ENCODE measurements at places on chromosomes 4 and X.
A peak's percentile ranks its signal among the peaks of the same experiment; 100 is the strongest.

DNA sequence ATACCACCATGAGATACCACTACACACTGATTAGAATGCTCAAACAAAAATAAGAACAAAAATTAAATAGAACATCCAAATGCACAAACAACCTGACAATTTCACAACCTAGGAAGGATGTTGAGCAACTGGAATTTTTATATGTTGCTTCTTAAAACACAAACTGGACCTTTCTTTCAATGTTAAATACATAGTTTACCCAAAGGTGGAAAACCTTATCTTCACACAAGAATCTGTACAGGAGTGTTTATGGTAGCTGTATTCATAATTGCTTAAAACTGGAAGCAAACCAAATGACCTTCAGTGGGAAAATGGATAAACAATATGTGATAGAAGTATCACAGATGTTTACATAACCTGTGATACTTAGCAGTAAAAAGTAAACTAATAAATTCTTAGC, 573.8 kb downstream of the MAGEB5 start:
- no peak for DNase-seq

- DNase-seq = no peak
Measured at GRCh38 chrX:53184836-53185235, 40.2 kb downstream of the KDM5C start.

- DNase-seq = no peak
Measured at GRCh38 chr4:14787894-14788293, 214.4 kb upstream of the CPEB2 start.

DNA sequence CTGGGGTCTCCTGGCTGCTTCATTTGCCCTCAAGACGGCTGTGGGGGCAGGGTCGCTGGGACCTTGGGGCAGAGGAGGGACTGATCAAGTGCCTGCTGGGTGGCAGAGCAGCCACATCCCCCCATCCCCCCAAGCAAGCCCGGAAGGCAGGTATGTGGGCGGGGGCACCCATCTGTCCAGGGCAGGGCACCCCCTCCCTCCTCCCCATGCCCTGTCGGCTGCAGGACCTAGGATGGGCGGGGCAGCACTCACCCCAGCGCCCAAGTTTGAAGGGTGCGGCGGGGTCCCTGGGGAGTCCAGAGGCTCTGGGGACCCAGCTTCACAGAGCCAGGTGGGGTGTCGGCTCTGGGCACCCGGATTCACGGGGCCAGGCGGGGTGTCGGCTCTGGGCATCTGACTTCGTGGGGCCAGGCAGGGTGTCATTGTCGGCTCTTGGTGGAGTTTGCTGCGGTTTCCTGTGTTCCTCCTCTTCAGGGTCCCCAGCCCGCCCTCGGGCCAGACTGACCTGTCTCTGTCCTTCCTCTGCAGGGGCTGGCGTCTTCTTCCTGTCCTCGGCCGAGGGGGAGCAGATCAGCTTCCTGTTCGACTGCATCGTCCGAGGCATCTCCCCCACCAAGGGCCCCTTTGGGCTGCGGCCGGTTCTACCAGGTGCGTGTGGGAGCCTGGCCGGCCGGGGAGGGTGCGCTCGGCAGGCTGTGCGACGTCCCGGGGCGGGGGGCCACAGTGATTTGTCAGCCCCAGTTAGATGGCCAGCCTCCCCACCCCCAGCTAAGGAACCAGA, 22.1 kb downstream of the DOK7 start:
- DNase-seq = no peak

DNA sequence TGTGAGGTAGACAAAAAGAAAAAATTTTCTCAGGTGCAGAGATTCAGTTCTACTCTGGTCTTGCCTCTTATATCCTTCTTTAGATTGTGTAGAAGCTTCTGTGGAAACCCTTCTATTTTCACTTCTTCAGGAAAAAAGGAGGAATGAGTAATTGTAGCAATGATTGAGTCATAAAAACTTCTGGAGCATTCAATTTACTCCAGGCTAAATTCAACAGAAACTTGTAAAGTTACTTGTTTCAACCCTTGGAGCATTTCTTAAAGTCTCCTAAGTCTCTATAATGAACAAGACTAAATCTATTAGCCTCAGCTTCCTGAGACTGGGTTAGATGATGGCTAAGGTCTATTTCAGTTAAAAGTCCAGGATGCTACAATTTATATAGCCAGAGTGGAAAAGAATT, 29.9 kb downstream of the BOD1L1 start:
- no peak for DNase-seq

DNA sequence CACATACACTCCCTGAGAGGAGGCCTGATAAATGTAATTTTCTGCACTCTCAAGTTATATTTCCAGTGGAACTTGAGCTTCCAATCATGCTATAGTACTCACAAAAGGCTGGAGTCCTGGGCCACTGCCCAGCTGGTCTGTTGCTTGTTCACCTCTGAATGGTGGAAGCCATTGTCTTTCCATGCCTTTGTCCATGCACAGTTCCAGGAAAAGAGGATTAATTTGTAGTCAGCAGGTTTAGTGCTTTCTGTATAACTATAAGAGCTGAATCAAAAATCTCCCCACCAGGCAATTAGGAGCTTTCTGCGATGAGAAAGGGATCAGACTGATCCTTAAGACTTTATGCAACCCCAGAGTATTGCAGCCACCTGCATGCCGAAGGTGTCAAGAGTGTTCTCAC, 195.4 kb upstream of the PGRMC2 start:
- no peak for DNase-seq

GRCh38 chr4:7722766-7723387, 216.8 kb downstream of the AFAP1 start:
- DNase-seq = no peak

- DNase-seq = no peak
Measured at GRCh38 chr4:39319676-39320075, 46.5 kb downstream of the RFC1 start.

- no peak for DNase-seq
Measured at GRCh38 chrX:72045552-72046277, 86.0 kb downstream of the RTL5 start.

GRCh38 chr4:67282749-67283148, 262.6 kb downstream of the CENPC start:
- no peak for DNase-seq

DNA sequence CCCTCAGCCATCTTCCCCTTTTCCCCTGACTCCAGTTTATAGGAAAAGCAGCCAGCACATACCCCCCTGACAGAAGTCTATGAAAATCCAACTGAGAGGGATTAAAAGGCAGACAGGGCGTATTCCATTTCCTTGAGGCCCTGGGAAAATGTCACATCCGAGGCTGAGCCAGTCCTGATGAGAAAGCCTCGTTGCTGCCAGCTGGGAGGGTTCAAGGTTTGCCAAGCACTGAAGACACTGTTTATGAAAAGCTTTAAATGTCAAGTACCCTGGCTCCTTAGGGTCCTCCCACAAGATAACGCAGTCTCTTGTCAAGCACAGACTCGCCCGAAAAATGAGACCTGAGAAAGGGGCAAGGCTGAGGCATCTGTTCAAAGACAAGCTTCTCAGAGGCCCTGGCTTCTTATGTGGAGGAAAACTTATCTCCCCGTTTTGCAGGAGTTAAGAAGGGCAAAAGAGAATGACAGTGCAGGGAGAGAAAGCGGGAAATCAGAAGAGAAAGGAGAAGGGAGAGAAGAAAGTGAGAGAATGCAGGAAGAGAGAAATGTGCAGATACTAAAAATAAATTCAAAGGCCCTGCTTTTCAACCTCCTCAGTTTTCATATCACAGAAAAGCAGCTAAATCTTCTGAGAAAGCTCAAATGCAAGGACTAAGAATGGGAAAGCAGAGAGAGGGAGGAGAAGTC, 44.7 kb downstream of the SCD5 start:
- DNase-seq = no peak

DNA sequence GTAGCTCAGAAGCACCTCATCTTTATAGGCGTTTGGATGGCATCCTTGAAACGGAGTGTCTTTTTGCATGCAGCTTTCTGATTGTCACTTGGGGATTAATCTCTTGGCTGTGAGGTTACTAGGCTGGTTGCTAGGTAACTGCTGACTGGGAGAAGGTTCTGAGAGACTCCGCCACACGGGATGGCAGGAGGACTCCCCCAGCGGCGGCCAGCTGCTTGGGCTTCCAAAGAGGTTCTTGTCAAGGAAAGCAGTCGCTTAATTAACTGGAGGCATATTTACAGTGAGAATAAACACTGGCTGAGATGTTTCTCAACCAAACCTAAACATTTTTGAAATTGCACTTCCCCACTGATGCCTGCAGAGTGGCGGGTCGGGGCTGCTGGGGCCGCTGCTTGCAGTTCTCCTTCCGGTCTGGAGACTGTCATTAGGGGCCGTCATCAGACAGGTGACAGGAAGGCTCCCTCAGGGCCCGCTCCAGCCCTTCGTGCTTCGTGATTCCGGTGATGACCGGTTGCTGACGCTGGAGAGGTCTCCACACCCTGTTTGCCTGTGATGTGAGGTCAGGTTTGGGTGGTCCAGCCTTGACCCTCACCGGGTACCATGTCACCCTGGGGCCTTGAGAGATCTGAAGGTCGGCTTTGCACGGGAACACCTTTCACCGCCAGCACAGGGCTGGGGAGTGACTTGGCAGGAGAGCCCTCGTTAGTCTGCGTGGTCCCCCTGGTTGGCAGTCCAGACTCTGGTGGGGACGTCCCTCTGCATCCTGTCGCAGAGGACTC, 9.1 kb downstream of the NSG1 start:
- DNase-seq = no peak

GRCh38 chrX:17559728-17560379, 177.4 kb upstream of the SCML1 start:
- no peak for DNase-seq

DNA sequence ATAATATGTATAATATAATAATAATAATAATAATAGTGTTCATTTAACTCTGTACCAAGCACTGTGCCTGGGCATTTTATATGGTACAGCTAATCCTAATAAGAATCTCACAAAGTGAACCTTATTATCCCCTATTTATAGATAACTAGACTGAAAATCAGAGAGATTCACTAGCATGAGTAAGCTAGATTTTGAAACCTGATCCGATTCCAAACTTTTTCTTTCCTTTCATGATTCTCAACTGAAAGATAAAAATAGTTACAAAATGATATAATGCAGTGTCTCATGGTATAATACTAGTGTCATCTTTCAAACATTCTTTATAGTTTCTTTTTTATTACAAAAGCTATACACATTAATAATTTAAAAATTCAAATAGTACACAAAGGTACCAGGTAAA, 55.9 kb upstream of the RNF128 start:
- no peak for DNase-seq

- no peak for DNase-seq
Measured at GRCh38 chrX:74923942-74924448, 1.3 kb downstream of the NEXMIF start.

- no peak for DNase-seq
Measured at GRCh38 chr4:1566838-1567518, 117.1 kb downstream of the FAM53A start.

GRCh38 chr4:1685235-1686150, 1.4 kb upstream of the FAM53A start:
- DNase-seq = no peak

GRCh38 chr4:57430726-57431125, 320.5 kb upstream of the IGFBP7 start:
- DNase-seq = no peak

GRCh38 chr4:142984871-142985585, 138.9 kb upstream of the INPP4B start:
- no peak for DNase-seq

- DNase-seq = no peak
Measured at GRCh38 chr4:98517218-98518021, 141.0 kb downstream of the TSPAN5 start.

- peak; percentile 65 for DNase-seq
Measured at GRCh38 chrX:48918643-48919340, at the start of gene PIM2. Gene PIM2 (minus strand): TSS chrX:48919024. CDS start chrX:48918834, 190 bp downstream.

DNA sequence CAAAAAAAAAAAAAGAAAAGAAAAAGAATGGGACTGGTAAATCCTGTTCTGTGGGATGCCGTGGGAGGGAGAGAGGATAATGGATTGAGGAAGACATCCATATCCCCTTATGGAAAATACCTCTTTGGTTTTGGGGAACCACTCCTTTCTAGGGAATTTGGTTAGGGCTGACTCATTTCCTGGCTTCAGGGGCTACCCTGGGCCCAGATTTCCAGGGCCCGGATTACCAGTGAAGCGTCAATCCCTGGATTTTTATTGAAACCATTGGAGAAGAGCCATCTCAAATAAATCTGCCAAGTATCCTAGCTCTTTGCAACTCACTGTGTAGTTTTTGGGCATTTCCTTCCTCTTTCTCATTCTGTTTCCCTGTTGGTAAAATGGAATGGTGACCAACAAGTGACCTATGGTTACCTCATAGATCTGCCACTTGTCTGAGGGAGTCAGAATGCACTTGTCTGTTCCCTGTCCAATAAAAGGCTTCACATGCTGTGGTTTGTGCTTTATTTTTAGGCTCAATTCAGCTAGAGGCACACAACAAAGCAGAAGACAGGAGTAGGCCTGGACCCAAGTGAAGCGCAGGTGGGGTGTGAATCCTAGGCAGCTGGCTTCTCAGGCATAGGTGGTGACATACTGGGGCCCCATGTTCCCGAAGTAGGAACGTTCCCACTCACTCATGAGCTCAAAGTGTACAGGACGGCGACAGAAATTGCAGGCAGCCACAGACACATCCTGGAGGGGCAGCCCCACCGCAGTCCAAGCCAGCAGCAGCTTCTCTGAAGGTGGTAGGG, 8.6 kb downstream of the APEX2 start:
- no peak for DNase-seq

DNA sequence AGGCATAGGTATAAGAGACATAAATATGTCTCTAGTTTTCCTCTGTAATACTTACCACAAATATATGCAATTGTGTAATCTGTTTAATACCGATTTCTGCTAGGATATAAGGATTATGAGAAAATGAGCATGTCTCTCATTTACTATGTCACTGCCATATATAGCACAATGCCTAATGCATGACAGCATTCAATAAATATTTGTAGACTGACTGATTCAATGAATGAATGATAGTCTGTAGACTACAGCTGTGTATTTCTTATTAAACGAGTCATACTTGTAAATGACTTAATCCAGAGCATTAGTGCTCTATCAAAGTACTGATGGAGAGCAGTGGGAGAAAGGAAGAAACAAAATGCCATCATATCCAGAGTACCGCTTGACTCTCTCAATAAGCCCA, 175.6 kb downstream of the PPP3CA start:
- no peak for DNase-seq

DNA sequence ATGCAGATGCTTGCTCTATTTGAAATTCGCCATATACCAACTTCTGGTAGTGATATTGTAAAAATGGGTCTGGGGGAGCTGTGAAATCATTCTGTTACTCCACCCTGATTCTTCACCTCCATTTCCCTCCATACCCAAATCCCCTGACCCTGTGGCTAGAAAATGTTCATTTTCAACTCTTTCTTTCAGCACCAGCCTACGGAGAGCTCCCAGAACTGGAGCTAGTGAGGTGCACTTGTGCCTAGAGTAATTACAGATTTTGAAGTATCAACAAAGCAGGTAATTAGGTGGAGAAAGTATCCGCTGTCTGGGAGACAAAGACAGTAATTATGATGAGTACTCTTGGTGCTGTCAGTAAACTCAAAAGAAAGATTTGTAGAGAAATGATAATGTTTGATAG, 8.1 kb downstream of the ARHGAP36 start:
- no peak for DNase-seq

DNA sequence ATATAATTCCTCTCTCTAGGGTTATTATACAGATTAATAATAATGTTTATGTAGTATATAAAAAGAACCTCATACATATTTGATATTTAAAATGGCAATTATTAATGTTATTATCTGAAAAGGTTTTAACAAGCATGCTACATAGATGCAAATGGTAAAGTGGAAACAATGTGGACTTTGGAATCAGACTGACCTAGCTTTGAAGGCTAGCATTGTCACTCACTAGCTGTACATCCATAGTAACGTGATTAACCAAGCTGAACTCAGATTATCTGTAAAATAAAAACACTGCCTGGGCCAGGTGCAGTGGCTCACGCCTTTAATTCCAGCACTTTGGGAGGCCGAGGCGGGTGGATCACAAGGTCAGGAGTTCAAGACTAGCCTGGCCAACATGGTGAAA, 233.7 kb upstream of the SPRY1 start:
- no peak for DNase-seq

Data from cerebellar nuclear complex (tissue), 1 donor.